ENCODE measurements at places on chromosomes 2 and 18. TPM values are rescaled to one million over a fixed set of nuclear protein-coding genes. Genes with fewer than 3 reads are reported as not detected.

The SLC9A4 gene
- polyA plus RNA-seq, result not detected

The FHL2 gene
- polyA plus RNA-seq, result 280 TPM

The FBXO36 gene
- polyA plus RNA-seq, result 0.86 TPM

GRCh38 chr18:70671889-70672565, 383.2 kb downstream of the SOCS6 start:
- no peak for DNase-seq

GRCh38 chr2:32810909-32811495, 135.8 kb upstream of the LTBP1 start:
- no peak for DNase-seq

- no peak for DNase-seq
Measured at GRCh38 chr2:20171445-20171977, 53.4 kb downstream of the SDC1 start.

Measured in mammary epithelial cell (primary cell).